ENCODE measurements at places on chromosomes 2 and 18.

GRCh38 chr2:9639740-9640343 lies 9.0 kb upstream of the YWHAQ start:
- no peak for DNase-seq

GRCh38 chr2:121101093-121101715 lies 183.8 kb downstream of the TFCP2L1 start:
- no peak for DNase-seq

- DNase-seq, result no peak
Observed at GRCh38 chr2:145759228-145759915, 1239.5 kb upstream of the ZEB2 start.

DNA sequence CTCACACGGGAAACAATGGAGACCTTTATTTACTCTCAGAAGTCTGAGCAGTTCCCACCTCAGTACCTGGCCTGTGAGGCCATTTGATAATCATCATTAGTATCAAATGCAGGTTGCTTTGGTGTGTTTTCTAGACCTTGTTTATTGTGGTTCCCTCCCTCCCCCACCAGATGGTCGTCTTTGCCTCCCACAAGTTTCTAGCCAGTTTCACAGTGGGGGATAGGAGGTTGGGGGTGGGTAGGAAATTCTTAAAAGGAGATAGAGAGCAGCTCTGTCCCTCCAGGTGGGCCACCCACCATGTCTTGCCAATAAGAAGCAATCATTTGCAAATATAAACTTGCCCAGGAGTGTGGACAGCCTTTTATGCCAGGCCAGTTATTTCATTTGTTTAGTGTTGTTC lies 31.3 kb downstream of the SETBP1 start:
- no peak for DNase-seq

DNA sequence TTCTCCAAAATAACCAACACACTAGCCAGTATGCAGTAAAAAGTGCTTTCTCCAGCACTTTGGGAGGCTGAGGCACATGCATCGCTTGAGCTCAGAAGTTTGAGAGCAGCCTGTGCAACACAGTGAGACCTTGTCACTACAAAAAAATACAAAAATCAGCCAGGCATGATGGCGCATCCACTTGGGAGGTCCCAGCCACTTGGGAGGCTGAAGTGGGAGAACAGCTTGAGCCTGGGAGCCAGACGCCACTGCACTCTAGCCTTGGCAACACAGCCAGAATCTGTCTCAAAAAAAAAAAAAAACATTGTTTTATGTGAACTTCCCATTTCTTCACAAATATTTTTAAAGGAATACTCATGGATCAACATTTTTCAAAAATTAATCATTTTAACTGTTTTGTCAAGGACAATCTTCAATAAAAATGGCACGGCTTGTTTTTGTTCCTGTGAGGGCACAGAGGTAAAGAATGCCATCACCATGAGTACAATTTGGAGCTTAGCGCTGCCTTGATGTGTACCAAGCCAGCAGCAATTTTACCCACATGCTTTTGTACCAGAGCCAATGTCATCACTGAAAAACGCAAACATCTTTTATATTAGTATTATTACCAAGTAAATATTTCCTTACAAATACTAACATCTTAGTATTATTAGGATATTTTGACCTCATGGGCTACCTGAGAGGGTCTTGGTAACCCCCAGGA lies 26.7 kb downstream of the RAB1A start:
- DNase-seq, result peak; percentile 11

DNA sequence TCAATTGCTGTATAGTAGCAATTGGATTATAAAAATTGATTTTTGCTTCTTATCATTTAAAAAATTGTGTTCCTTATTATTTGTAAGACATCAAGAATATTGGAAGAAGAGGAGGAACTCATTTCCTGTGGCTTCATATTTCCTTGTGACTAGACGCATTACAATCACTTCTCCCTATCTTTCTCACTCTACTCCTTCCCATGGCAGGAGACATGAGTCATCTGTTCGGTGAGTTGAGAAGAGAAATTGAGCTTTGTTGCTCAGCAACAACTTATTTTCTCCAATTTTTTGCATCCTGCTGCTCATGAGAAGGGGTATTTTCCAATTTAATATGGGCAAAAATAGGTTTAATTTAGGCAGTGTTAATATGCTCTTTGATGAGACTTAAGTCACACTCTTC lies 1783.9 kb downstream of the SUCLG1 start:
- DNase-seq, result no peak
